NCI-H2029 (cell line): ENCODE measurements at places on chromosomes 7 and 10.

GRCh38 chr7:121107923-121108498, 119.5 kb downstream of the CPED1 start:
- DNase-seq: peak; percentile 58

- DNase-seq: no peak
These were observed 4.3 kb upstream of the LIPF start for GRCh38 chr10:88659725-88660597.

DNA sequence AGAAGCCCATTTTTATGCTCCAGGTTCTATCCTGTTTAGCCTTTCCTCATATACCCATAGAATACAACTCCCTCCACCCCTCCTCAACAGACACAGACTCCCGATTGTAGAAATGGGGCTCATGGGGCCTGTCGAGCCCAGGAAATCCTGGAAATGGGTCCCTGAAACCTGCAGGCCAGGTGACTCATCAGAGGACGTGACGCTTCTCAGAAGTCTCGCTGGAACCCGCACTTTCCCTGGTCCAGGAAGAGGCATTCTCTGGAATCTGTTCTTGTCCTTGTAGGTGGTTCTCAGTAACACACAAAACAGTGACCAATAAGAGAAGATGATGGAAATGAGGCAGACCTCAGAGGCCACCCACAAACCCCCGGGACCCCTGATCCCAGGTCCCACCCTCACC, 244.8 kb upstream of the PPP2R2D start:
- no peak for DNase-seq

DNA sequence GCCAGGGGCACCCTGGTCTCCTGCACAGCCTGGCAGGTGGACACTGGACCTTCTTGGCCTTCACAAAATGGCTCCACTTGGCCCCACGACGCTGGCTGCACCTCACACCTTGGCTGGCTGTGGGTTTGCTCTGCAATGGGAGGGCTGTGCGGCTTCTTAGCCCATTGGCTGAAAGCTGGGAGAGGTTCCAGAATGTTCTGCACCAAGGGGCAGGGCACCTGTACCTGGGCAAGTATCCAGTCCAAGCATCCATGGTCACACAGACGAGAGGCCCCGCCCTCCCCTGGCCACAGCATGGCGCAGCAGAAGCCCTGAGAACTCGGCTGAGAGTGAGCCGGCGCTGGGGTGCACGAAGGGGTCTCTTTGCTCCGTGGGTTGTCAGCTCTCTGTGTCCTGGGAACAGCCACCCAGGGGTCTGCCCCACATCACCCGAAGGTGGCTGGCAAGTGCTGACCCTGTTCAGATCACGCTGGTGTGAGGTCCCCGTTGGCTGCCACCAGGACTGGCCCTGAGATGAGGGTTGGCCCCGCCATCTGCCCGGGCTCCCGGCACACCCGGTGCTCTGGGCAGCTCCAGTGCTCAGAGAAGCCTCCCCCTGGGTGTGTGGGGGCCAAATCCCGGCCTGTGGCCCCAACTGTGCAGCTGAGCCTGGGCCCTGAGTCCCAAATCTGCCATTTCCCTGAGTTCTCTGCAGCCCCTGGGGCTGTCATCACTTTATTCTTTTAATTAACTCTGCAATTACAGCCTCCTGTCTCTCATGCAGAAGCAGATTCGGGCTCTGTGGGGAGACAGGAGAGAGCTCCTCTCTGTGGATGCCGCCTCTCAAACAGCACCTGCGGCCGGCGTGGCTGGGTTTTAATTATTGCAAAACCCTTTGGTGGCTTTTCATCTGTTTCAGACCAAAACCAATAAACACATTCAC, 19.4 kb upstream of the ADGRA1 start:
- DNase-seq: no peak

- DNase-seq: no peak
These were observed 57.1 kb downstream of the AOAH start for GRCh38 chr7:36667007-36667745.

- DNase-seq: no peak
These were observed 154.6 kb upstream of the NPVF start for GRCh38 chr7:25382869-25383268.

DNA sequence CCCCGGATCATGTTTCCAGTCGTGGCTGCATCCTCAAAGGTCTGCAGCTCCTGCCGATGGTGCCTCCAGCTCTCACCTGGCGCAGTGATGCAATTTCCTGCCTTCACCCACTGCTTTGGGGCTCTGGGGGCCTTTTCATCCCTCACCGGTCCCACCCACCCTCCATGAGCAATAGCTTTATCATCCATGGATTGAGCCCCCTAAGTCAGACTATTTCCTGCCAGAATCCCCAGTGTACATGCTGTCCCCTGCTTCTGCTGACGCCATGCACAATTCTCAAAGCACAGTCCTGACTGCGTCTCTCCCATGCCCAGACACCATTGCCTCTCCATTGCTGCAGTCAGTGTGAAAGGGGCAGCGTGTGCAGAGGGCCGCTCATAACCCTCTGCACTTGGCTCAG, 49.7 kb downstream of the FAM241B start:
- no peak for DNase-seq

DNA sequence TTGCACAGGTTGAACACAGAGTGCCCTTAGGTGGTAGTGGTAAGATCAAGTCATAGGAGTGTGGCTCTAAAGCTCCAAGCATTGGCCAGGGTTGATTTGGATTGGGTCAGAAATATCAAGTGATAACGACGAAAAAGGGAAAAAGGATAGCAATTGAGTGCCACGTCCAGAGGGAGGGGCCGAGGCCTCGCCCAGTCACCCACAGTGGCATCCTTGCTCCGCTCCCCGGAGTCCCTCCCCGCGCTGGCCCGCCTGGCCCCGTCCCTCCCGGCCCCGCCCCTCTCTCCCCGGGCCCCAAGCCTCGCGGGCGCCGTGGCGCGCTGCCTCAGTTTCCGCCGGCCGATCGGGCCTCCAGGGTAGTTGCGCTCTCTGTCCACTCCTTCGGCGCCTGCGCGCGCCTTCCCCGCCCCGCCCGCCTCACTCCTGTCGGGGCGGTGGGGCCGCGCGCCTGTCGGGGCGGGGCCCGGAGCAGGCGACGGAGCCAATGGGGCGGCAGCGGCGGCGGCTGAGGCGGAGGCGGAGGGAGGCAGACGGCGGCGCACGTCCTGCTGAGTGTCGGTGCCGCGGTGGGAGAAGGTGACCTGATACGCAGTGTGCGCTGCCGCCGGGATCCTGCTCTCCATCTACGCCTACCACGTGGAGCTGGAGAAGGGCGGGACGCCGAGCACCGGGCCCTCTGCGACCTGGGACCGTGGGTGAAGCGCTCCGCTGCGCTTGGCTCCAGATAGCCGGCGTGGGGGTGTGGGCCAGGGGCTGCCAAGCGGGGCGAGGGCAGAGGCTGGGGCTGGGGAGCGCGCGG, 209.1 kb upstream of the ZNF722 start:
- DNase-seq: no peak

DNA sequence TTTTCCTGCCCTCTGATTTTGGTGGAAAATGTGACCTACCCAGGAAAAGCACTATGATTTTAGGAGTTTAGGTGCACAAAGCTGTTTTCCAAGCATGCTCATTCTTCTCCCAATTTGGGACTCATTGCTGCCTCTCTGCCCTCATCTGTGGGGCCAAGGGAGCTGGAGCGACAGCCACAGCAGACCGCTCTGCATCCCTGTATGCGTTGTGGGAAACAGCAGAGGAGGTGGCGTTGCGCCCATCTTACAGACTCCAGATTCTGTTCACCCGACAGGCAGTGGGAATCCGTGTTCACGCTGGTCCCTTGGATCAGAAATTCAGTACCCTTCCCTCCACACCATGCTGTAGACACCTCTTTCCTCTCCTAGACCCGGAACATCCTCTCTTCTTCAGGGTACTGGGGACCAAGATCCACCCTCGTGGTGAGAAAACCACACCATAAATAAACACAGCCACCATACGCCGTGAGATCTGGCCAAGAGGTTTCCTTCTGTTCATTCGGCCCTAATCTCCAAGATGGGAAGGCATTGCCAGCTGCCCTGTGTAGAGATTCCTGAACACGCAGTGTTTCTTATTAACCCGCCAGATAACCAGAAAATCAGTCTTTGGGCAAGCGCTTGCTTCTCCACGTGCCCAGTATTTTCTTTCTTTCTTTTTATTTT, 87.9 kb downstream of the CUX1 start:
- no peak for DNase-seq

DNA sequence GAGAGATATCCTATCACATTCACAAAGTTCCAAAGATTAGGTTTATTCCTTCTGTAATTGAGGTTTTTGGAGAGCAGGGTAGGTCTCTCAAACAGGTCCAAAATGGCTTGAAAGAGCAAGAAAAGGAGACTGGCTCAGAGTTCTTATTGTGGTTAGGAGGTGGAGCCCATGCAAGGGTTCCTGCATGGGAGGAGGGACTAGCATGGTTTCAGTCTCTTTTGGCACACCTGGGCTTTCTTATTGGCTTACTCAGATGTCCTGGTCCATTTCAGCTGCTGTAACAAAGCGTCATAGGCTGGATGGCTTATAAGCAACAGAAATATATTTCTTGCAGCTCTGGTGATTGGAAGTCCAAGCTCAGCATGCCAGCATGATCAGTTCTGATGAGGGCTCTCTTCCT, 493.1 kb downstream of the REEP3 start:
- no peak for DNase-seq

GRCh38 chr10:29394321-29394932, 105.6 kb downstream of the LYZL1 start:
- DNase-seq: no peak

DNA sequence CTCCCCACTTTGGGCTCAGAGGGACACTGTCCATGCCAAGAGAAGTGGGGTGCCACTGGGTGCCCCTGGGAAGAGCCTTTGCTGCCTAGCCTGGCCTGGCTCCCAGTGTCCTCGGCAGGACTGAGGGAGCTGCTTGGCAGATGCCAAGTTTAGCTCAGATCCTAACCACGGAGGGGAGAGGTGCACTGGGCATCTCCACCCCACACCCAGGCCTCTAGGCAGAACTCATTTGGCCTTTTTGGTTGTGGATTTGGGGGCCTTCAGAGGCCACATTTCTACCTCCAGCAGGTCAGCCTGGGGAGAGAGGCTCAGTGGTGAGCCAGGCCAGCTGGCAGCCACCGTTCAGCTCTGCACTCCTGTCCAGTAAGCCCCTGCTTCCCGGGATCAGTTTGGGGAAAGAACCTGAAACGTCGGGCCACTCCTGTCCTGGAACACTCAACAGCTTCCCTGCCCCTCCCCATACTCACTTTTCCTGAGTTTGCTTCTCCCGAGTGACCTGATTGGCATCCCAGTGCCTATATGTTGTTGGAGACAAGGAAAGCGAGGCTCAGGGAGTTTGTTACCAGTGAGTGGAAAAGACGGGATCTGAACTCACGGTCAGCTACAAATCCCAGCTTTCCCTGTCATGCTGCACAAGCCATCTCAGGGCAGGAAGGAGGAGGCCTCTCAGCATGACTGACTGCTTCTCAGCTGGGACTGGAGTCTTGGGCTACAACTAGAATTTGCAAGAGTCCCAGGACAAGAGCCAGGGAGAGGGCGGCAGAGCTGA, 11.2 kb upstream of the CXCL12 start:
- DNase-seq: no peak
